ENCODE measurements at places on chromosomes 1 and 21. TPM values are rescaled to one million over a fixed set of nuclear protein-coding genes. Genes with fewer than 3 reads are reported as not detected.

Gene SMPDL3B
- total RNA-seq, result 0.28 TPM

Gene EPHA8
- 0.62 TPM for total RNA-seq

Gene LCE6A
- 0.87 TPM for total RNA-seq

Gene CRABP2
- total RNA-seq, result 784 TPM

Gene KCNE2
- total RNA-seq, result 0.36 TPM

Gene LAMC2
- 2.0 TPM for total RNA-seq

Gene PDC
- total RNA-seq, result 1.4 TPM

Gene RGS16
- 26.3 TPM for total RNA-seq
